ENCODE measurements at places on chromosomes 3 and 15.

DNA sequence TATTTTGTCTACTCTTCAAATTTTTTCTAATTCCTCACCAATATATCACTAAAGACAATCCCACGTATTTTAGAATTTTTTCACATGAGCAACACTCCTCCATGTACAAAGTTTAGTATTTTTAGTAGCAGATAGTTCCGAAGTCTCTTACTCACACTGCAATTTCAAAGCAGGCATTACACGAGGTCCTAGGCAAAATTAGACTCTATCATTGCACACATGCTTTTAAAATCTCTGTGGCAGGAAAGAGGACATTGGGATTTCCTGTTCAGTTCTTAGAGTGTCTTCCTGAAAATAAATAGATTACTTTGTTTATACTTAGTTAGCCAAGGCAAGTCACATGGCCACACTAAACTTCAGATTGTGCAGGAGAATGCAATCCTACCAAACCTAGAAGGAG is 847.7 kb downstream of the ROBO2 start:
- DNase-seq: no peak

DNA sequence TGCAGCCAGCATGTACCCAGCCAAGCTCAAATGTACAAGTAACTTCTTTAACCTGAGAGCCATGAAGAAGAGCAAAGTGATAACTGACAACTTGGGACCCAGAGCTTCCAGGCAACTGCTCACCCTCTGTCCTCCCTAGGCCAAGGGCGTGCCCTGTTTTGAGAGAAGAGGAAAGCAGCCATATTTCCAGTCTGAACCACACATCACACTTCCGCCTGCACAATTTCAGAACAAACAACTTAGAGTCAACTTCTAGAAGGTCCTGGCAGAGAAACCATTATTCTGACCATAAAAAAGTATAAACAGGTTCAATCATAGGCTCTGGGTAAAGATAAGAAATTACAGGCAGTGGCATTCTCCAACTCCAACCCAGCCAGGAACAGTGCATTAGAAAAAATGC is 50.1 kb downstream of the ITGB5 start:
- DNase-seq: no peak

- peak; percentile 61 for DNase-seq
These were observed 46.3 kb downstream of the GABRG3 start for GRCh38 chr15:27017168-27017809.

GRCh38 chr15:58472821-58473581 is 41.2 kb downstream of the LIPC start:
- DNase-seq: no peak

- no peak for DNase-seq
These were observed 193.4 kb upstream of the UBE2E1 start for GRCh38 chr3:23612296-23612891.

DNA sequence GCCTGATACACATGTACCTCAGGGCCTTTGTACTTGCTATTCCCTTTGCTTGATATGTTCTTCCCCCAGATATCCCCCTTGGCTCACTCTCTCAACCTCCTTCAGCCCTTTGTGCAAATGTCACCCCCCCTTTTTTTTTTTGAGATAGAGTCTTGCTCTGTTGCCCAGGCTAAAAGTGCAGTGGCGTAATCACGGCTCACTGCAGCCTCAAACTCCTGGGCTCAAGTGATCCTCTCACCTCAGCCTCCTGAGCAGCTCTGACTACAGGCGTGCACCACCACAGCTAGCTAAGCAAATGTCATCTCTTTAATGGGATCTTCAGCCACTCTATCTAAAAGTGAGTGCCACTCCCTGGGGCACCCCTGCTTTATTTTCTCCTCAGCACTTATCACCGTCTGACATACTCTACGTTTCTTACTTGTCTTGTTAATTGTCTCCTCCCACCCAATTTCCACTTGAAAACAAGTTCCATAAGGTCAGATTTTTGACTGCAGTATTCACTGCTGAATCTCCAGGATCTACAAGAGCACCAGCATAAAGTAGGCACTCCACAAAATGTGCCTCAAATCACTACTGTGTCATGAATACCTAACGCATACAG is 14.6 kb downstream of the IP6K2 start:
- no peak for DNase-seq

- no peak for DNase-seq
These were observed 184.8 kb upstream of the P2RY1 start for GRCh38 chr3:152650177-152650576.

DNA sequence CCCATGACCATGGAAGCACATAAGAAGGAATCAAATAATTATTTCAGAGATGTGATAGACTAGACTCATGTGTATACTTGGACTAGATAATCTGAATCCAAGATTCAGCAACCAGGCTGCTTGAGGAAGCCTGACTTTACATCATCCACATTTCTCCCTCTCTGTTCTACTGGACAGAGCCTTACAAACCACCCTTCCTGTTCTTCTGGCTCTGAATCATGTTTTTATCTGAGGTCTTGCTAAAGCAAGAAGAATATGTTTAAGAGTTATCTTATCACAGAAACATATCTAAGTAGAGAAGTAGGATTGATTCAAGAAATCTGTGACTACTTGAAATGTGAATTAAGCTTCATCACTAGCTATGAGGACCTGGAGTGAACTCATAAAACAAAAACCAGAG is 71.1 kb upstream of the SLC24A5 start:
- DNase-seq: no peak

DNA sequence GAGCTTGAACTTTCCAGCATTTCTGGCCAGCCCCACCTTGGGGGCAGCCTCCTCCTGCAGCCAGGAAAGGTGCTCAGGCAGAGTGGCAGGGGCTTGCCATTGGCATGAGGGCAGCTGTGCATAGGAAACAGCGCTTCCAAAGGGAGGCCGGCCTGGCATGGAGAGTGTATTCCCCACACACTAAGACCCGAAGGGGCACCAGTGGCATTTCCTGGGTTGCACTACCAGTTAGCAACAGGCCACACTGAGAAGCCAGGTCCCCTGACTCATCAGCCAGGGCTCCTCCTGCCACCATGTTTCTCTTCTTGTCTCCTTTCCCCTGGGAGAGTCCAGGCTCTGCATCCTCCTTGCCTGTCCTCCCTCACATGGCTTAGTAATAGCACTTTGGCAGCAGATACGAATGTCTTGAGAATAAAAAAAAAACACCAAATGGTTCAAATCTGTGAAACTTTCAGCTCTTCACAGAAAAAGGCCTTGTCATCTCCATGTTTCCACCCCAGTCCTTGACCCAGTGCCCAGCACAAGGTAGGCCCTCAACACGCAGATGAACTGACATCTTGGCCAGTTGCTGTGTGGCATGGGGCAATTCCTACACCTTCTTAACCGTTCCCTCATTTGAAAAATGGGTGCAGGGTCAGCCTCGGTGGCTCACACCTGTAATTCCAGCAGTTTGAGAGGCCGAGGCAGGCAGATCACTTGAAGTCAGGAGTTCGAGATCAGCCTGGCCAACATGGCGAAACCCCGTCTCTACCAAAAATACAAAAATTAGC is 180.4 kb downstream of the SMAD6 start:
- no peak for DNase-seq

DNA sequence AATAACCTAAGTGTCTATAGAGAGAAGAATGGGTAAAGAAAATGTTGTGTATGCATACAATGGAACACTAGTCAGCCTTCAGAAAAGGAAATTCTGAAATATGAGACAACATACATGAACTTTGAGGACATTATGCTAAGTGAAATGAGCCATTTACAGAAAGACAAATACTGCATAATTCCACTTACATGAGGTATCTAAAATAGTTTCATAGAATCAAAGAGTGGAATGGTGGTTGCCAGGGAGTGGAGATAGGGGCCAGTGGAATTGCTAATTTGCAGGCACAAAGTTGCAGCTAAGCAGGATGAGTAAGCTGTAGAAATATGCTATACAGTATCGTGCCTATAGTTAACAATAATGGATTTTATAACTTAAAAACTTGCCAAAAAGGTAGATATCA is 779.6 kb upstream of the ARPP21 start:
- DNase-seq: no peak

DNA sequence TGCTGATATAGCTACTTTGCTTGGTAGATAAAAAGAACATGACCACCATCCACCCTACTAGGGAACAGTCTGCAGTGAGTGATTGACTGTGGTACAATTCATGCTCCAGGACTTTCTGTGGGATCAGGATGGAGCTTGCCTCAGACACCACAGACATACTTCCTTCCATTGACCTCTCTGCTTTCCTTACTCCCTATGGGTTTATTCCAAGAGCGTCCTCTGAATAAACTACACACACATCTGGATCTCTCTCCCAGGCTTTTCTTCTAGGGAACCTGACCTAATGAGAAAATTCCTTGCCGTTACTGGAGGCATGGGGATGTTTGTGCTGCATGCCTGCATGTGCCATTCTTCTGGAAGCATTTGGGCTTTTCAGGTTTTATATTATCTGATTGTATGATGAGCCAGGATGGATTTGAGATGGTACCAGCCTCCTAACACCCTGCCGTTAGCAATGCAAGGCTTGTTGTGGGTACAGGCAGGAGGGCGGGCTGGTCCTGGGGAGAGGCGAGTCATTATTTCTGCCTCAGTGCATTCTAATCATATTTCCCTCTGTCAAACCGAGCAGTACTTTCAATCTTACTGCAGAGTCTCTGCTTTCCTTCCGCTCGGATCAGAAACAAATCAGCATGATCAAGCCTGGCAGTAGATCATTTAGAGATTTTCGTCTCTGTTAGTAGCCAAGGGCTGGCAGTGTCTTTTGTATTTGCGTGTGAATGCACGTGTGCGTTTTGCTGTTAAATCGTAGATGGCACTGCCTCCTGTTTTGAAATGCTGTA is 279.2 kb downstream of the PDCD6IP start:
- DNase-seq: no peak

DNA sequence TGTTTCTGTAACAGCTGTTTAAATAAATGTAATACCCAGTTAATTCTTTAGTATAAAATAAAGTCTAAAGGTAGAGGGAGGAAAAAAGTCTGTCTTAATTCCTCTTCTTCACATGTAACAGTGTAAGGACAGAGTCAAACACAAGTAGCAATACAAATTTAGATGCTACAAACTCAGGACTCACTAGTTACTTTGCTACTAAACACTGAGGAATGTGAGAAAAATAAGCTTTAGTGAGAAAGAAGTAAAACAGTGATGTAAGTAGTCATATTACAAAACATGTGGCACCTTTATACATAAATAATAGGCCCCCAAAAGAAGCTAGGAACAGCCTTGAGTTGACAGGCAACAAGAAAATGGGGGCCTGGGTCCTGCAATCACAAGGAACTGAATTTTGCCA is 113.0 kb downstream of the TBC1D5 start:
- no peak for DNase-seq

DNA sequence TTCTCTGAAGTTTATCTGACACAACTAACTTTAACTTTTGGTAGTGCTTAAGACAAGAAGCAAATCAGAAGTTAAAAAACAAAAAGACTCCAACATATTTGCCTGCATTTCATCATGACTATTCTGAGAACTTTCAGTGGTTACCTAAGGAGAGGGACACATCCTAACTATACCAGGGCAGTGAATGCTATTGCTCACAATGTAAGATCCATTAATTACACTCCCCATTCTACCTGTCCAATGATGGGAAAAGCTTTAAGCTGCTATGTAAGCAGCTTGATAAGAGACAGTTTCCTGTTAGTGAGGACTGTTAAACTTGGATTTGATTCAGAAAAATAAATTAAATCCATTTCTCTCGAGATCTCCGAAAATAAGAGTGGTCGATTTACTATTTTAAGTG is 37.5 kb downstream of the SERPINI1 start:
- no peak for DNase-seq

- no peak for DNase-seq
These were observed 30.9 kb downstream of the CCNL1 start for GRCh38 chr3:157128771-157129681.

- no peak for DNase-seq
These were observed 232.7 kb upstream of the ATP10A start for GRCh38 chr15:26095710-26096330.

- DNase-seq: no peak
These were observed 85.9 kb downstream of the LRRC3B start for GRCh38 chr3:26708501-26708900.

- no peak for DNase-seq
These were observed 140.5 kb upstream of the TBL1XR1 start for GRCh38 chr3:177337541-177338331.

GRCh38 chr3:12509466-12509865 is 25.2 kb downstream of the TSEN2 start:
- DNase-seq: no peak
